NCI-H2171 (cell line): ENCODE measurements at places on chromosomes 1 and 21.
A peak's percentile ranks its signal among the peaks of the same experiment; 100 is the strongest.

GRCh38 chr21:45973475-45974072, 8.0 kb upstream of the COL6A1 start:
- DNase-seq: peak; percentile 85

DNA sequence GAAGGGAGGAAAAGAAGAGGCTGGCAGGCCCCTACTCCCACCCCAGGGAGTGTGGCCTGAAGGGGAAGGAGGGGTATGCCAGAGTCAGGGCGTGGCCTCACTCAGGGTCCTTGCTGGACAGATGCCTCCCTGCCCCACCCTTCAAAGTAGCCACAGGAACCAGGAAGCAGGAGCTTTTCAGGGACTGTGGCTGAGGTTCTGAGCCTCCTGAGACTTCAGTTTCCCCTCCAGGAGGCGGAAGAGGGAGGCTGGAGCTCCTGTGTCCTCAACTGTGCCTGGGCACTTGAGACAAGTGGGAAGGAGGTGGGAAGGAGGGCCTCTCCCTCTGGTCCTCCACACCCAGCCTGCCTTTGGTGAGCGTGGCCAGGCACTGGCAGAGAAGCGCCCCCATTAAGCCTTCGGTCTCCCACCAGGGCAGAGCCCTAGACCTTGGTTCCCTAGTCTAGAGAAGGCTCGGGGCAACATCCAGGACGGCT, 5.3 kb downstream of the CELSR2 start:
- DNase-seq: no peak

DNA sequence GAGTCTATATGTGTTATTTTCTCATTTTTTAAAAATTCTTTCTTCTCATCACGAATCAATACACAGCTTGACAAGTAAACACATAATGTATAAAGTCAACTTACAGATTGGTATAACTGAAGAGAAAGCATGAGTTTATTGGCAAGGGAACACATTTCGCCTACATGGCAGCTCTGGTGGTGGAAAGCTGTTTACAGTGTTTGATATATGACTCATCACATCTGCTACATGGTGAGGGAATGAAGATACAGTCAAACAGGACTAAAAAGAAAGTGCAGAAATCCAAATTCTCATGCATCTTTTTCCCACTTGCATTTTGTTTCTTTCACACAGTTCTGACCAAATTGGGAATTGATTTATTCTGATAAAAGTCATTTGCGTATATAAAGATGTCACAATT, 122.2 kb upstream of the ADGRL4 start:
- DNase-seq: no peak

DNA sequence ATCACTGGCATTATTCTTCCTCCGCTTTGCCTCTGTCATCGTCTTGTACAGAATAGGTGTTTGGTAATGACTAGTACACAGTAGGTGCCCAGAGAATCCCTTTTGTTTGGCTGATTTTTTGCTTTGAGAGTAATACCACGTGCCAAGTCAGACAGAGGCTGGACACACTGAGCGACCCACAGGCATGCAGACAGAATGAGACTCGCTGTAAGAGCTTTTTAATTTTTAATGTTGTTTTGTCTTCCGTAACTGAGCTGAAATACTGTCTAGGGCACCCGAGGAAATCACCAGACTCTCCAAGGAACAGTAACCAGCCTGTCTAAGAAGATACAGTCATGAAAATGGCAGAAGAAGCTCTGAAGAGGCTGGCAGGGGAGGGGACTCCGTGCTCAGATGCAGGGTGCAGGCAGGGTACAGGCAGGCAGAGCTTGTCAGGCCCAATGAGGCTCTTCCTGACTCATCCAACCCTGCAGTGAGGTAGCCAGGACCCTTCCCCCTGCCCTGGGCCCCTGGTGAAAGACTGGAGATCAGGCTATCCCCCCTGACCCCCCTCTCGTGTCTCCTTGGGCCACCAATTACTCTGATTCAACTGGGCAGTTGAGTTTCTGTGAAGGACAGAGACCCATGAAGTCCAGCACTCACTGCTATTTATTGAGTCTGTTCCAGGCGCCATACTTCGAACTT, 60.1 kb upstream of the ECE1 start:
- DNase-seq: no peak

DNA sequence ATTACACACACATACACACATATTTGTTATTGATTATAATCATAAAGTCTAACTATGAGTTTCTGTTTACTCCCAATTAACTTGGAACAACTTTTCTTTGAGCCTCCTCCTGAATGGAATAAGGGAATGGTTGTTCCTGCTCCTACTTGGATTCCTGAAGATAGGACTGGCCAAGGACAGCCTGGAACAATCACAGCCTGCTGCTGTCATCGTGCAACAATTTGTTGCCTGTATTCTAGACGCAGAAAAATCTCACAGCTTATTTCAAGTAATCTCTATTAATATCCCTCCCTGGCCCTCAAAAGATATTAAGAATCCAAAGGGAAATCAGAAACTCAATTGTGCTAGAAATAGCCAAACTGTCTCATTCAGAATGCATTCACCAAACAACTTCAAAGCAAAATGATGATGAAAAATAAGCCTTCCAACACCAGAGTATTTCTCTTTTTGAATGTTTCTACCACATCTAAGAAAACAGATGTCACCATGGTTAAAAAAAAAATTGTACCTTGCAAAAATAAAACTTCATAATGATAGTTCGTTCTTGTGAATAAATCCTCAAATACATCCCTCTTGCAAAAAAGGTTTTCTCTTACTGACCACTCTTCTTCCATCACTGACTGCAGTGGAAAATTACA, 30.9 kb downstream of the RCAN1 start:
- no peak for DNase-seq

DNA sequence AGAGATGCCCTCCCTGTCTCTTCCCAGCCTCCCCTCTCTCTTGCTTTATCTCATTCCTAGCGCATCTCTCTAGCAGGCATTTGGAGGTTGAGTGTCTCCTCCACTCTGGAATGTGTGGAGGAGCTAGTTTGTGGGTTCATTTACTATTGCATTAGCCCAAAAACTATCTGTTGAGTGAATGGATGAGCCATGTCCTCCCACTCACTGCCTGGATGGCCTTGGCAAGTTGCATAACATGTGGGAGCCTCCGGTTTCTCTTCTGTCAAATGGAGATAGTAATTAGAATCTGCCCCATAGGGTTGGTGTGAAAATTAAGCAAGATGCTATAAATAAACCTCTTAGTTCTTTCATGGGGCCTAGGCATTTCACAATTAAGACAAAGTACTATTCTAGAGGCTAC, 181.8 kb downstream of the KAZN start:
- no peak for DNase-seq

DNA sequence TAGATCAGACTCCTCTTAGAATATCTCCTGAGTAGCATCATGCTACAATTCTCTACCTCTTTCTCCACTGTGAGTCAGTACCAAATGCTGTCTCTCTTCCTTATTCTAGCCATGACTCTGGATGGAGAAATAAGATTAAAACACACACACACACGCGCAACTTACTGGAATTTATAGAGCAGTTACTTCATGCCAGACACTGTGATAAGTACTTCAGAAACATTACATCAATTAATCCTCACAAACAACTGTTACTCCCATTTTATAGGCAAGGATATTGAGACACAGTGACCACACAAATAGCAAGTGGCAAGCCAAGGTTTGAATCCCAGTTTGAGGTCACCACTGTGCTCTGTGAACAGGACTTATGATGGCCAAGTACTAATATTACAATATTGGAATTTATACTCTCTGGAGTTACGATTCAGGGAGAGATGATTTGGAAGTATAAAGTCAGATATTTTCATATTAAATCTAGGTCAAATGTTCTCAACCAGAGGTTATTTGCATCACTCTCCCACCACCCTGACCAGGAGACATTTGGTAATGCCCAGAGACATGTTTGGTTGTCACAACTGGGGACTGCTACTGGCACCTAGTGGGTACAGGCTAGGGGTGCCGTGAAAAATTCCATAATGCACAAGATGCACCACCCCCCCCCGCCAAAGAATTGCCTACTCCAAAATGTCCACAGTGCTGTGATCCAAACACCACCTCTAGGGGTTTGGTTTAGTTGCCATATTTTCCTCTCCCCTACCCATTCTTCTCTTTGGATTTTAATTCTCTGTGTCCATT, 221.6 kb downstream of the LTN1 start:
- no peak for DNase-seq

- no peak for DNase-seq
These were observed 84.2 kb upstream of the COL6A1 start for GRCh38 chr21:45897191-45898027.

DNA sequence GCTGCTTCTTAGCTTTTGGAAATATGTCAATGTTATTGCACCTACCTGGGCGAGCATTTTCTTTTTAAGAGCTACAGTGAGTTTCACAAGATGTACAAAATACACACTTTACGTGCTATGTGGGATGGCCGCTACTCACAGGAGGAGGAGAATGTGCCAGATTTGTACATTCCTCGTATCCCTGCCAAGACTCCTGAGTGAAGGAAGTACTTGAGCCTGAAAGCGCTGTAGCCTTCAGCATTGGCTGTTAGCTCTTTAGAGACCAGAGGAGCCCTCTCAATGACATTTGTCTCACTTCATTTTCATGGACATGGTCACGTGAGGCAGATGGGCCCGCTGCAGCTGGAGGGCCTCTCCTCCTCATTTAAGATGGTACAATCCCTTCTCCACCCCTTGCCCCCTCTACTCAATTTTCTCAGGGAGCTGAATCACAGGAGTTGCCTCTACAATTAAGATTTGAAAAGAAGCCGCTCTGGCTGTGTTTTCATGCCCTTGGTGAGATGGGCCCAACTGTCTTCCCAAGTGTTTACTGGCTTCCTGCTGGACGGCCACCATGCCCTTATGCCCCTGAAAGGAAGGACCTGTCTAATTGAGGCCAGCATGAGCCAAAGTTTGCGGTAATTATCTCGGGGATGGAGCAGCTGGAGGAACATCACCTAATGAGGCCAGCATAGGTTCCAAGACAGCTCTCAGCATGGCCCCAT, 442.6 kb downstream of the PRDM2 start:
- no peak for DNase-seq

- no peak for DNase-seq
These were observed 41.2 kb downstream of the SPAG17 start for GRCh38 chr1:118143831-118144230.

DNA sequence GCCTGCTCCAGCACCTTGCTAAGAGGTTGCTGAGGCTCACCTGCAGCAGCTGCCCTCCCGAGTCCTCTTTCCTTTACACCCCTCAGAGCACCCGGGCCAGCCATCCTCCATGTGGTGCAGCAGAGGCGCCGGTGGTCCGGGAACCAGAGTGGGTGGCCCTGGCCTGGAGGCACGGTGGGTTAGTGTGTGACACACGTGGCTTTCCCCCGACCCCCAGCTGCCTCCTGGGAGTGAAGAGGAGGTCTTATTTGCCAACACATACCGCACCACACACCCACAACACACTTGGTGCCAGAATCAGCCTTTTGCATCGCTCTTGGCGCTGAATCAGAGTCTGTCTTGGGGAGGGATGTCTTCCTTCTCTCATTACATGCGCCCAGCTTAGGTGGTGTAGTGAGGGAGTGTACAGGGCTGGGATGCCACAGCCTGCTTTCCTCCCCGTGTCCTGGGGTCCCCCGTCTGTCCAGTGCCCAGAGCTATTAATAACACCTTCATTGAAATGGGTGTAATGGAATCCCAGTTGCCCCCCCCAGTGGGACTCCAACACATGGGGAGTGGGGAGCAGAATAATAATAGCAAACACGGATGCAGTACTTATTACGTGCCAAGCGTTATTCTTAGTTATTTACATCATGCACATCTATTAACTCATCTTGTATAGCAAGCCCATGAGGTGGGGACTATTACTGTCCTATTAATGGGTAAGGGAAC, 38.2 kb downstream of the MAPKAPK2 start:
- DNase-seq: no peak

GRCh38 chr1:13703558-13704490, 3.8 kb downstream of the PRDM2 start:
- no peak for DNase-seq

DNA sequence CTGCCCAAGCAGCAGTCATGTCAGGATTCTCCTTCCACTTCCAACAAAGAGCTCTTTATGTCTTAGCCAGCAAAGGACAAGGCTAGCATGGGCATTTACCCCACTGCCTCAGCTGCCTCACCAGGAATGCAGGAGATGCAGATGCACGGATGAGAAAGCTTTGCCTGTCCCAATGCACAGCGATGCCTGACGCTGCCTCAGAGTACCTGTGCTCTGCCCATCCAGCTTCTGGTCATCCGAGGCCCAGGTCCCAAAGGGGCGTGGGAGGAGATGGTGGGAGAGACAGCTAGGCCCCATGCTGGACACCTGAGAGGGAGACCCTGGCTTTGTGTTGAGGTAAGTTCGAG, 59.0 kb downstream of the IRF2BP2 start:
- DNase-seq: no peak

DNA sequence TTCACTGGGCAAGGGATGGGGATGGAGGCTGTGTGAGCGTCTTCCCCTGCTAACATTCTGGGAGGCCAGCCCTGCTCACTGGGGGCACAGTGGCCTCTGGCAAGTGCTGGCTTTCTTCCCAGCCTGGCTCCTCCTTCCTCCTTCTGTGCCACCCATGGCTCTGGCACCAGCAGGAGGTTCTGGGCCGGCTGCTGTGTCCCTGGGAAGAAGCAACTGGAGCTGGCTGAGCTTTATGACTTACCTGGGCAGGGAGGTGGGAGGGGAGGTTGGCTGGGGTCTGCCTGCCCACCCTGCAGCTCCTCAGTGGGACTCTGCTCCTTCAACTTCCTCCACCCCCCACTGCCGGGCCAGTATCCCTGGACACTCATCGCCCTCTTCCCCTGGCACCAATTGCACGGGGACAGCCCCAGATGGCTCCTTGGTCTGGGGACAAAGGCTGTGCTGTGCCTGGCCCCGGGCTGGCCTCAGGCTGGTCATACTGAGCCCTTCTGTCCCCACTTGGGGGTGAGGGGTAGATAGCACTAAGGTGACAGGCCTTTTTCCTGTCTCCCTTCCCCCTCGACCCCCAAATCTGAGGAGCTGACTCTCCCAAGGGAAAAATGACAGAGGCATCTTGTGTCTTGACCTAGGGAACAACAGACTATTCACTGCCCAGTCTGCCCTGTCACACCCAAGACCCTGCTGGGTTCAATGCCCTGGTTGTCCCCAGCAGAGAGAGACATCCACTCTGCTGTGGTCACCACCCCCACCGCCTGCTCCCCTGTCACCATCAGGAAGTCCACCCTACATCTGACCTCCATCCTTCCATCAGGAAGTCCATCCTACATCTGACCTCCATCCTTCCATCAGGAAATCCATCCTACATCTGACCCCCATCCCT, 14.4 kb downstream of the CDK18 start:
- peak; percentile 34 for DNase-seq

GRCh38 chr1:37476460-37477197, 2.2 kb downstream of the ZC3H12A start:
- no peak for DNase-seq

- DNase-seq: no peak
These were observed 190.3 kb downstream of the VPS13D start for GRCh38 chr1:12420171-12420570.

GRCh38 chr1:212635141-212635631, 26.6 kb downstream of the ATF3 start:
- no peak for DNase-seq
